NCI-H1436 treated with DMSO at 0.1 percent for 48 hours (cell line): ENCODE measurements at places on chromosomes 13 and 19.
A peak's percentile ranks its signal among the peaks of the same experiment; 100 is the strongest.

- no peak for DNase-seq
Observed at GRCh38 chr13:46100191-46100815, 4.5 kb downstream of the CPB2 start.

DNA sequence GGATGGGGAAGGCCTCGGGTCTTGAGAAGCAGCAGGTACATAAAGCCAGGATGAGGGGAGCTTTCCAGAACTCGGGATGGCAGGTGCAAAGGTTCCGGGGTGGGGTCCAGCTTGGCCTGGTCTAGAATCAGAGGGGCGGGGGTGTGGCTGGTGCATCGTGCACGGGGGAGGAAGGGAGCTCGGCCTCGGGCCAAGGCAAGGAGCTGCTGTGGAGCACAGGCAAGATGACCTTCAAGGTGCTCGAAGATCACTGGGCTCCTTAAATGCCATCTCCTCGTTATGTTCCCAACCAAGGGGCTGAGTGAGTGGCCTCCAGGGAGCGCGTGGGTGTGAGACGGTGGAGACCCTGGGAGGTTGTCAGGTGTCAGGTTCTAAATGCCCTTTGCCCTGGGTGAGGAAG lies 16.1 kb upstream of the SIGLEC11 start:
- DNase-seq = no peak

DNA sequence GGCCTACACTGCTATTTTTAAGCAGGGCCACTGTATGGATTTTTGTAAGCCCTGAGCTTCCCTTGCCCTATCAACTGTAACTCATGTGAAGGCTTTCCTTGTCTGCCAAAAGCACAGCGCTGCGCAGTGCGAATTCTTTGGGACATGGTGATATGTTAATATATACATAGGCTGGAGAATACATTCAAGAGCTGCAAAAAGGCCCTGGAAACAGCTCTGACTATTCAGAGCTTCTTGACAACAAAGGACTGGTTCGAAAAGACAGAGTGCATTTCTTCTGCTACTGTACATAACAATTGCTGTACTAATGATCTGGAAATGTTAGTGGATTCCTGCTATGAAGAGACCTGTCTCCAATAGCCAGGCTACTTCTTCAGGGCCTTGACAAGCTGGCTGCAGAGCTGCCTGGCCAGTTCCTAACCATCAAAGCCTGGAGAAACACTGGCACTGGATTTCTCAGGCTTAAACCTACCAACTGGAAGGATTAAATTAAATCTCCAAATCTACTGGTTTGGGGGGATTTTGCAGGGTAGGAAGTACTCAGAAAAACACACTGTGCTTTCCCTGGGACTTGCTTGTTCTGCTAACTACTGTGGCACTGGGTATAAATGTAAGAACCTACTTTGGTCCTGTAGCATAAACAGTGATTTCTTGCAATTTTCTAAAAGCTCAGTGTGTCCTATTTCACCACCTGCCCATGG lies 246.9 kb downstream of the DNAJC15 start:
- DNase-seq = no peak

DNA sequence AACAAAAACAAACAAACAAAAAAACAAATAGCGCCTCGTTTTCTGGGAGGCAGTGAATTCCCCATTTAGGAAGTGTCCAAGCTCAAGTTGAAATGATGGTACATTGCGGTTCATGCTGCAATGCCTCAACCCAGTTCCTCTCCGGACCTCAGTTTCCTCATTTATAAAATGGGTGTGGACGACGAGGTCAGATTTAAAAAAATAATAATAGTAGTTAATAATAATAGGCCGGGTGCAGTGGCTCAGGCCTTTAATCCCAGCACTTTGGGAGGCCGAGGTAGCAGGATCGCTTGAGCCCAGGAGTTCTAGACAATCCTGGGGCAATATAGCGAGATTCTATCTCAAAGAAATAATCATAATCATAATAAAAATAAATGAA lies 15.5 kb upstream of the ERCC1 start:
- no peak for DNase-seq

DNA sequence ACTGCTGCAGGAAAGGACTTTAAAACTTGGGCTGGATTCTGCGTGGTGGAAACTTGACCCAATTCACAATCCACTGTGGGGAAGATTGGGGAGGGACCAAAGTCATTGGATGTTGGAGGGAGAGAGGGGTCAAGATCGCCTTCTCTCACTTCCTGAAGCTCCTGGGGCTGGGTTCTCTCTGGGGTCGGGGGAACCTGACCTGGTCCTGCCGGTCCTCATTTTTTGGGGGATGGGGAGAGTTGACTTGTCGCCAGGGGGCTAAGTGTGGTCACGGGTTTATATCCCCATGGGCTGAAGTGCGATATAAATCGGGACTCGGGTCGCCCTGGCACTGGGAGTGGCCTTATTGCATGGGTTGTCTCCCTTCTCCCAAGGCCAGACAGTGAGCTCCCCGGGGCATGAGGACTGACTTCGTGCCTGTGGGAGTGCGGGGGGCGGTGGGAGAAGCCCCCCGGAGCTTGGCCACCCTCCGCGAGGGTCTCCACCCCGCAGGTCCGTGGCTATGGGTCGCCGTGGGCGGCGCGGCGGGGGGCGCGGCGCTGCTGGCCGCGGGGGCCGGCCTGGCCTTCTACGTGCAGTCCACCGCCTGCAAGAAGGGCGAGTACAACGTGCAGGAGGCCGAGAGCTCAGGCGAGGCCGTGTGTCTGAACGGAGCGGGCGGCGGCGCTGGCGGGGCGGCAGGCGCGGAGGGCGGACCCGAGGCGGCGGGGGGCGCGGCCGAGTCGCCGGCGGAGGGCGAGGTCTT lies 6.3 kb downstream of the ICAM5 start:
- DNase-seq = no peak

DNA sequence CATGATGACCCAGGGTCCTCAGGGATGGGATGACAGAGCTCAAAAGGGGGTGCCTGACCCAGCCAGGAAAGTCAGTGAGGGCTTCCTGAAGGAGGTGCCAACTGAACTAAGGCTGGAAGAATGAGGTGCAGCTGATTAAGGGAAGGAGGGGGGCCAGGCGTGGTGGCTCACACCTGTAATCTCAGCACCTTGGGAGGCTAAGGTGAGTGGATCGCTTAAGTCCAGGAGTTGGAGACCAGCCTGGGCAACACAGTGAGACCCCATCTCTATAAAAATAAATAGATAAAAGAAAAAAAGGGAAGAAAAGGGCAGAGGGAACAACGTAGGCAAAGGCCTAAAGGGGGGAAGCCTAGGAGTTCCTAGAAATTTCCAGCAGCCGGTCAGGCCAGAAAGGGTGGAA lies 9.1 kb upstream of the LYPD3 start:
- DNase-seq = no peak

- DNase-seq = no peak
Observed at GRCh38 chr13:53501387-53501786, 472.8 kb downstream of the OLFM4 start.

- no peak for DNase-seq
Observed at GRCh38 chr13:53012707-53013106, 15.9 kb upstream of the OLFM4 start.

- DNase-seq = no peak
Observed at GRCh38 chr19:42122691-42123607, 9.3 kb downstream of the POU2F2 start.

DNA sequence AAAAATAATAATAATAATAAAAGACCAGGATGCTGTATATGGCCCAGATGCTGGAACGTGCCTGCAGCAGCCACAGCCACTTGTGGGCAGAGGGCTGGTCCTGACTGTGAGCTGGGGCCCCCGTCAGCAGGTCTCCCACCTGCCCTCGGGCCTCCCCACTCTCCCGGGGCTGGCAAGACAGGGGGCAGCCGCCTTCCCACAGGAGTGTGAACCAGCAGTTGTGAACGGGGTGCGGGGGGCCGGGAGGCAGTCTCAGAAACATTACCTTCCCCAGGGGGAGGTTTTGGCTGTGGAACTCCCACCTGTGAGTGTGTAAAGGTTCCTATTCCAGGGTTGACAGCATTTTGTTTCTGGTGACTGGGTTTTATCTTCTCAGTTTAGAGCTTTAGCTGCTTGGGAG lies 151.4 kb downstream of the KDM4B start:
- DNase-seq = no peak

DNA sequence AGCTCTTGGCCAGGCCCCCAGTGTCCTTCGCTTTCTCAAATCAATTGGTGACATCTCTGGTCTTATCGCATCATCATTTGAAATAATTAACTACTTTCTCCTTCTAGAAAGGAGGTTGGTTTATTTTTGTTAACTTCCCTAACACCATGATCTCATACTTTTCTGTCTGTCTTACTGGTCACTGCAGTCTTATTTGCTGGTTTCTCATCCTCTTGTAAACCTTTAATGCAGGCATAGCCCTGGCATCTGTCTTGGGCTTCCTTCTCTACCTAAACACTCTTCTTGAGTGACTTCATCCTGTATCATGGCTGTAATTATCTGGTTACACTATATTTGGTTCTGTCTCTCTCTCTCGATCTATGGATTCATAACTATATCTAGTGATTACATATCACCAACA lies 152.8 kb downstream of the CYSLTR2 start:
- no peak for DNase-seq

DNA sequence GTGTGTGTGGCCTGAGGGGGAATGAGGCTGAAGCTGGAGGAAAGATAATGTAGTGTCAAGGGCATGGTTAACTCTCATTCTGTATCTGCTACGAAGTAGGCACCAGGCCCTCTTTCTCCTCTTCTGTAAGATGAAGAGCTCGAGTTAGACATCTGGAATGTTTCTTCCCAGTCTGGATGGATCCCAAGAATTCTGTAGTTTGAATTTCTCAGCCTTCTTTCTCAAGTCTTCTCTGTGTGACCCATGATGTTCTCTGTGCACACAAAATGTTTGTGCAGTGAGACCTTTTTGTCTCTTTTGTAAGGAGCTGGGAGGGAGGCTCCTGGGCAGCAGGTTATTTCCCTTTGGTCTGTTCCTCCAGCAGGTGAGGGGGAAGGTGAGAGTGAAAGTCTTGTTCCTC lies 13.7 kb downstream of the FGF9 start:
- no peak for DNase-seq

DNA sequence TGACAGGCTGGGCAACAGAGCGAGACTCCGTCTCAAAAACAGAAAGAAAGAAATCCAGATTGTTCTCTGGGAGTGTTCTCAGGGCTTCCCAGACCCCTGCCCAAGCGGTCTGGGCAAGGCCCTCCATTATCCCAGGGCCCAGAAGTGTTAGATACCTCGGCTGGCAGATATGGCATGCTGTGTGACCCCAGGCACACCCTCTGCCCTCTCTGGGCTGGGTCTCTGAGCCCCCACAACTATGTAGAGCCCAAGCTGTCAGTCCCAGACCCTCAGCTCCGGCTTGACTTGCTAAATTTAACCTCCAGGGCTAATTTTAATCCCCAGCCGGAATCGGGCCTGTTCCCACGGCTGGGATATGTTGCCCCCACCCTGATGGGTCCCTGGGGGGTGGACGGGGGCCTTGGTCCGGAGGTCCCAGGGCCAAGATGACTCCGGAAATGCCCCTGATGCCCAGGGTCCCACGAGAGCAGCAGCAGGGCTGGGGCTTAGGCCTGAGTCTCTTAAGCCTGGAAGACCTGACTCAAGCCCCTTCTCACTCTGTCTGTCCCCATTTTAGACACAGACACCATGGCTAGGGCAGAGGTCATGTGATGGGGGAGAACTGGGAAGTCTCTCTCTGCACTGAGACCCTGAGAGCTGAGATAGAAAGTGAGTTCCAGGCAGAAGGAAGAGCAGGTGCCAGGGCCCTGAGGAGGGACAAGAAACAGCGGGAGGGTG lies 14.5 kb upstream of the TMEM161A start:
- DNase-seq = no peak

GRCh38 chr13:62512194-62513141 lies 1096.8 kb upstream of the PCDH20 start:
- no peak for DNase-seq

DNA sequence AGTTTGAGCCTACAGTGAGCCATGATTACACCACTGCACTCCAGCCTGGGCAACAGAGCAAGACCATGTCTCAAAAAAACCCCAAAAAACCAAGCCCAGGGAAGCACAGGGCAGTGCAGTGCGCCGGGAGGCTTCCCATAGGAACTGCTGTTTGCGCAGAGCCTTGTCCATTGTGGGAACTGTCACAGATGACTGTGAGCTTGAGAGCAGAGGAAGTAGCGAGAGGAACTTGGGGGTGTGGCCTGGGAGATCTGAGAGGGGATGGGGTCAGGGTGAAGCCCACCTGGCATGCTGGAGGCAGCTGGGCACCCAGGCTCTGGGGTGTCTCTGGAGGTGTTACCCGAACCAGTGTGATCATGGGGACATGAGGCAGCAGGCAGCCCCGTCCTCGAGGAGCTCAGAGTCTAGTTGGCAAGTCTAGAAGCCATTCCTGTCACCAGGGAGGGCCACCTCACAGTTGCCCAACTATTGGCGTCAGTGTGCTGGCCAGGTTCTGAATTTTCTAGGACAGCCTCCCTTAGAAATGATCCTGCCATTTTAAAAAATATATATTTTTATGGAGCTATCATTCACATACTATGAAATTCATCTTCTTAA lies 10.4 kb downstream of the KDM4B start:
- DNase-seq = no peak

GRCh38 chr13:78658630-78659449 lies at the start of gene OBI1:
Gene OBI1 (minus strand): TSS chr13:78659155. CDS start chr13:78659120, 35 bp downstream.
- peak; percentile 40 for DNase-seq

DNA sequence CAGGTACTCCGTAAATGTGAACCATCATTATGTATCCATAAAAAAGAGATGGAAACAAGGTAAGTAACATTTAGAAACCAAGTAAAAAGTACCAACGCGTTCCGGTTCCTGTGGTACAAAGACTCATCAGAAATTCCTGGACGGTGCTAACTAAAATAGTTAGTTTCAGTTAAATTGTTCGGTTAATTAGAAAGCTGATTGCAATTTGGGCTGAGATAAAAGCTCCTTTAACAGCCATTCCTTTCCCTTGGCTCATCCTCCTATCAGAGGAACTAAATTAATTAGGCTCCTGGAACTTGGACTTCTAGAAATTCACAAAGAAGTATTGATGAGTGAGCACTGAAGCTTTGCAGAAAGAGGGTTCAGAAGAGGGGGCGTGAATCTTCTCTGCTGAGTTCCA lies 63.5 kb downstream of the SOX1 start:
- no peak for DNase-seq

- no peak for DNase-seq
Observed at GRCh38 chr19:47417107-47417745, 2.1 kb downstream of the MEIS3 start.

DNA sequence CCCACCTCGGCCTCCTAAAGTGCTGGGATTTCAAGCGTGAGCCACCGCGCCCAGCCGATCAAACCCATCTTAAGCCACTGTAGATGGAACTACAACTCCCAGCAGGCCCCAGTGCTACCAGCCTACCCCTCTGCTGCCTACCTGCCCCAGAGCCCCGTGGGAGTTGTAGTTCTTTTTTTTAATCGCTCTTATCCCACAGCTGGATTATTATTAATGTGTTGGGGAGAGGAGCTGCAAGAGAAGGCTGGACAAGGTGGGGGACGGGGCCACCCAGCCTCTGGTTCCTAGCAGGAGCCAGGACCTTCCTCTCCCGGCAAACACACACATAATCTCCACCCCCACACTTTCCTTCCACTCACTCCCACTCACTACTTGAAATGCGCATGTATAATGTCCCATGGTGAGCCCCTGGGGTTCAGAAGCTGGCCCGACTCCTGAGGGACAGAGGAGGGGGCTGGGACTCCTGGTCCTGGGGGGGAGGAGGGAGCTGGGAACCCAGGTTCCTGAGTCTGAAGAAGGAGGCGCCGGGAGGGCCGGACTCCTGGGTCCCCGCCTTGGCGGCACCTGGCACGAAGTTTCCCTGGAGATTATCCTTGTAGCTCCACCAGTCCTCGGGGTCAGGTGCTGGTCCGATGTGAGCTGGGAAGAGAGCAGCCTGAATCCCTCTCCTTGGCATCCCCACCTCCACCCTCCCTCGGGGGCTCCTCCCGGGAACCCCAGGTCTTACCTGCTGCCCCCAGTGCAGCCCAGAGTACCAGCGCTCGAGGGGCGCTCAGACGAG lies 958 bp downstream of the CA11 start:
- no peak for DNase-seq

- DNase-seq = no peak
Observed at GRCh38 chr19:33193865-33194362, at the start of gene LRP3. Gene LRP3 (plus strand): TSS chr19:33194330. CDS start chr19:33194786, 456 bp downstream.
